ENCODE measurements at places on chromosomes 4 and X.

GRCh38 chr4:37431417-37431743 lies 186.8 kb downstream of the NWD2 start:
- no peak for DNase-seq

- DNase-seq: no peak
These were observed 36.6 kb downstream of the DIPK2B start for GRCh38 chrX:45164021-45164621.

GRCh38 chrX:24266996-24267395 lies 46.9 kb downstream of the SUPT20HL2 start:
- DNase-seq: no peak

- no peak for DNase-seq
These were observed 7.6 kb downstream of the SLC2A9 start for GRCh38 chr4:10013722-10014121.

All from activated naive CD4-positive, alpha-beta T cell (primary cell).